A549 treated with CpdA at 1 μM for 4 hours (cell line): ENCODE measurements at places on chromosomes 2 and 18. TPM values are rescaled to one million over a fixed set of nuclear protein-coding genes. Genes with fewer than 3 reads are reported as not detected.

Gene SERPINB13
- total RNA-seq: not detected in 5 replicates

Gene ADD2
- 17.7 to 27.3 TPM (median 22.9 TPM) in 5 replicates for total RNA-seq

Gene NYAP2
- 0.02 TPM in 1 of 5 replicates, not detected in the others for total RNA-seq

Gene MC4R
- not detected in 5 replicates for total RNA-seq

Gene OR6B2
- total RNA-seq: not detected in 5 replicates

Gene EFEMP1
- 30.5 to 60.6 TPM (median 41.0 TPM) in 5 replicates for total RNA-seq

Gene SOCS6
- total RNA-seq: 27.8 to 32.4 TPM (median 31.2 TPM) in 5 replicates

Gene SERPINB7
- 1.7 to 3.3 TPM (median 2.8 TPM) in 5 replicates for total RNA-seq

Gene UGT1A7
- 3.9 to 6.1 TPM (median 4.4 TPM) in 5 replicates for total RNA-seq

Gene SH3YL1
- 6.7 to 11.1 TPM (median 9.8 TPM) in 5 replicates for total RNA-seq

Gene SERPINB2
- total RNA-seq: 0.06 to 0.08 TPM (median 0.07 TPM) in 3 of 5 replicates, not detected in the others

Gene ERBB4
- not detected in 5 replicates for total RNA-seq

Gene PDE11A
- 0.29 to 0.58 TPM (median 0.43 TPM) in 5 replicates for total RNA-seq

Gene PLEKHH2
- total RNA-seq: 0.65 to 1.5 TPM (median 0.75 TPM) in 5 replicates

Gene AQP12B
- not detected in 5 replicates for total RNA-seq

Gene DUSP2
- total RNA-seq: 0.22 to 0.50 TPM (median 0.46 TPM) in 5 replicates

Gene AGAP1
- 18.8 to 28.3 TPM (median 25.7 TPM) in 5 replicates for total RNA-seq

Gene IL18R1
- total RNA-seq: 0.87 to 1.4 TPM (median 1.1 TPM) in 5 replicates

Gene CXCR1
- not detected in 5 replicates for total RNA-seq

Gene TUBA3D
- total RNA-seq: not detected in 5 replicates

Gene SERPINB11
- total RNA-seq: 0.11 TPM in 1 of 5 replicates, not detected in the others

Gene MAPK4
- 0.03 to 0.16 TPM (median 0.08 TPM) in 5 replicates for total RNA-seq

Gene SLC19A3
- 2.5 to 3.6 TPM (median 2.8 TPM) in 5 replicates for total RNA-seq
